ENCODE measurements at places on chromosomes 3 and 15. TPM values are rescaled to one million over a fixed set of nuclear protein-coding genes. Genes with fewer than 3 reads are reported as not detected.

DNA sequence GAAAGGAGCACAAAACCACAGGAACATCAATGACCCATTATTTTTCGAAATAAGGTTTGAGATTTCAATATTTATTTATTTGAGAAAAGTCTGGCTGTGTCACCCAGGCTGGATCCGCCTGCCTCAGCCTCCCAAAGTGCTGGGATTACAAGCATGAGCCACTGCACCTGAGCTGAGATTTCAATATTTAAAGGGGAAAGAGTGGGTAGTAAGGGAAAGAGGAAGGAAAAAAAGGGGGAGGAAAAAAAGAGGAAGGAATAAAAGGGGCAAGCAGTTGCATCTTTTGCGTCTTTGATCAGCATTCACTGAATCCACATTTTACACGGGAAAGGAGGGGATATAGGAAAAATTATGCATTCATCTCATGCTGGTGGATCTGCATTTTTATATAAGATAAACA is 47.4 kb downstream of the ERICH6 start:
- DNase-seq: no peak
- H3K27me3 ChIP-seq: no peaks in the 10 kb centered on the region
- no peak overlapping the region for H3K27ac ChIP-seq

DNA sequence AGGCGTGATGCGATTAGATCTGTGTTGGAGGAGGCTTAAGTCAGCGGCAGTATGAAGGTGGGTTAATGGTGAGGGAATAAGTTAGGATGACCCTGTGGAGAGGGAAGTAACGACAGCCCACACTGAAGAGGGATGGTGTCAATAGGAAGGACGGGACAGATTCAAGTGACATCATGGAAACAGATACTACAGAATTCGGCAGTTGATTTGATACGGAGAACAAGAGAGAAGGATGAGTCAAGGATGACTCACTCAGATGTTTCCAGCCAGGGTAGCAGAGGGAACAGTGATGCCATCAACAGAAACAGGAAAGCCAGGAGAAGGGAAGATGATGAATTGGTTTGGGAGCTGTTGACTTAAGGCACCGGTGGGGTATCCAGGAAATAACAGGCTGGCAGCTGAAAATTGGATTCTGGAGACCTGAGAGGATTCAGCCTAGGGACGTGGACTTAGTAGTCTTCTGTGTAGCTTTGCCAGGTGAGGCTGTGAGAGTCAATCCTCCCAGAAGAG is 38.0 kb downstream of the SHC4 start:
- no peak overlapping the region for H3K27ac ChIP-seq
- no peaks in the 10 kb centered on the region for H3K4me1 ChIP-seq
- H3K36me3 ChIP-seq: no peaks in the 10 kb centered on the region

DNA sequence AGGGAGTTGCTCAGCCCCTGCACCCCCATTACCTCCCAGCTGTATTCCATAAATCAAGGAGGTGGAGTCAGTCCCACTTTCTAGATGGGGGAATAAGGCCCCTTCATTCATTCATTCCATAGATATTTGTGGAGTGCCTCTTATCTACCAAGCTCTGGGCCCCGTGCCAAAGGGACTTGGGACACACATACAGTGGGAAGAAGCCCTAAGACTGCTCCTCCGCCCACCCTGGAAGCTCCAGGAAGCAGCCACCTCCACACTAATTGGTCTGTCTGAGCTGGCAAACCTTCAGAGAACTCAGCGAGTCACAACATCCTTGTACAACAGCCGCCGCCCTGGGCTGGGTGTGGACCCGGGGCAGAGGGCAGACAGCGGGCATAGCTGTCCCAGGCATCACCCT is 6.4 kb downstream of the STRA6 start:
- no peak overlapping the region for H3K4me3 ChIP-seq
- no peaks in the 10 kb centered on the region for H3K27me3 ChIP-seq
- H3K36me3 ChIP-seq: no peaks in the 10 kb centered on the region
- peak; percentile 56 for DNase-seq
- no peak overlapping the region for H3K27ac ChIP-seq
- H3K4me1 ChIP-seq: peaks cover 10% of the 10 kb centered on the region

DNA sequence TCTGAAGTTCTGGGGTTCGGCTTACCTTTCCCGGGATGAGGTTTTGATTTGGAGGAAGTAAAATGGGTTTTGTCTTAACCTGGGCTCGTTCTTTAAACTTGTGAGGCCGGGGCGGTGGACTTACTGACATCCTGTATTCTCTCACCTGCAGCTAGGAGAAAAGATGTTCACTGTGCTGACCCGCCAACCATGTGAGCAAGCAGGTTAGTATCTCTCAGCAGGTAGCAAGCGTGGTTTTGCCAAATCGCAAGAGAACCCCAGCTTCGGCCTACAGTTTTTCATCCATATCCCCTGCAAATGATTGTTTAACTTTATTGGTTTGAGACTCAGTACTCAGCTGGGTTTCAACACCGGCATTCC is 891 bp downstream of the ENTPD3 start:
- no peaks in the 10 kb centered on the region for H3K27me3 ChIP-seq
- H3K4me3 ChIP-seq: no peak overlapping the region
- peak; percentile 24 for DNase-seq
- peaks cover 22% of the 10 kb centered on the region for H3K4me1 ChIP-seq
- no peaks in the 10 kb centered on the region for H3K36me3 ChIP-seq

GRCh38 chr3:129249284-129250065 is at the start of gene COPG1:
COPG1 (plus strand) TSS chr3:129249606; CDS start chr3:129249710, 104 bp downstream.
- no peaks in the 10 kb centered on the region for H3K27me3 ChIP-seq
- peak within 1 kb of the TSS; percentile 95 for H3K27ac ChIP-seq
- H3K4me1 ChIP-seq: peaks cover 39% of the 10 kb centered on the region

- no peak overlapping the region for H3K4me3 ChIP-seq
- H3K36me3 ChIP-seq: peaks cover 7% of the 10 kb centered on the region
- H3K27ac ChIP-seq: no peak overlapping the region
Measured at GRCh38 chr15:63065262-63066221, 23.0 kb downstream of the TPM1 start.

DNA sequence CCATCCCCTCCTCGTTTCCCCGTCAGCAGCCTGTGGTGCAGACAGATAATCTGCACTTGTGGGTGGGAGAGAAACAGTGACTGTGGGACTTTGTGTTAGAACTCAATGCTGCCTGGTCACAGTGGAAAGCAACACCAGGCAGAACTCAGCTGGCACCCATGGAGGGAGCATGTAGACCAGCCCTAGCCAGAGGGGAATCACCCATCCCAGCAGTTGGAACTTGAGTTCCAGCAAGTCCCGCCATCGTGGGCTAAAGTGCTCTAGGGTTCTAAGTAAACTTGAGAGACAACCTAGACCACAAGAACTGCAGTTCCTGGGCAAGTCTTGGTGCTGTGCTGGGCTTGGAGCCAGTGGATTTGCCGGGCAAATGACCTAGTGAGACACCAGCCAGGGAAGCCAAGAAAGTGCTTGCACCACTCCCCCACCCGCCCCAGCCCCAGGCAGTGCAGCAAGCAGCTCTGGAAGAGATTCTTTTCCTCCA is 24.4 kb downstream of the ISG20 start:
- H3K4me3 ChIP-seq: no peak overlapping the region
- no peaks in the 10 kb centered on the region for H3K36me3 ChIP-seq
- peak; percentile 67 for DNase-seq
- H3K4me1 ChIP-seq: peaks cover 36% of the 10 kb centered on the region
- no peaks in the 10 kb centered on the region for H3K27me3 ChIP-seq

GRCh38 chr3:49841126-49841696 is 15.2 kb downstream of the TRAIP start:
- H3K27ac ChIP-seq: no peak overlapping the region
- no peaks in the 10 kb centered on the region for H3K27me3 ChIP-seq
- no peaks in the 10 kb centered on the region for H3K36me3 ChIP-seq
- no peak overlapping the region for H3K4me3 ChIP-seq
- H3K4me1 ChIP-seq: peaks cover 13% of the 10 kb centered on the region
- no peak for DNase-seq

DNA sequence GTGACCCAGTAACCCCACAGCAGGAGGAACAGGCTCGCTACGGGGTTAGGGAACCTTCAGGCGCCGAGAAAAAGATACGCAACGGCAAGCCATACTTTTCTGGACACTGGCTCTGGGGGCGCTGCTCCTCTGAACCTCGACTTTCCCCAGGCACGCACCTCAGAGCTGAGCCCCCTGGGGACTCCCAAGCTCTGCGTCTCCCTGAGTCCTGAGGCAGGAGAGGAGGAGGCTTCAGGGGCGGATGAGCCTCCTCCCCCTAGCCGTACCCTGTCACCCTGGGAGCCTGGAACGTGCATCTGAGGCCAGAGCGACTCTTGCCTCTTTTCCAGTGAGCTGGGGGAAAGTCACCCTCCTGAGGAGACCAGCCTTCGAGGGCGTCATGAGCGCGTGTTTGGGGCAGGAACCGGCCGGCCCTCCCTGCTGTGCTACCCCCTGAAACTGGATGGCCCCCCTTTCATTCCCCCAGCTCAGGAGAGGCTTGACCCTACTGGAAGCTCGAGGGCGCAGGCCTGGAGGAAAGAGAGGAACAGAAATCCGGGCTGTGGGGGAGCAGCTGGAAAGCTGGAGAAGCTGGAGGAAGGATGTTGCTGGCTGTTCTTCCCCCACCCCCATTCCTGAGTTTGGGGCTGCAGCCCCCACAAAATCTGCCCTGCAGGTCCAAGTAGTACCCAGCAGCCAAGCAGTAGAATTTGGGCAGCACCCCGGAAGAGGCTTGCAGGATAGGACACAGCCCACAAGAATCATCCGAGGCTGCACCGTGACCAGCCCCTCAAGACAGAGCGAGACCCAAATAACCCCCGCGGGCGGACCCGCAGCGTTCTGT is 25.1 kb upstream of the POLG start:
- H3K4me3 ChIP-seq: no peak overlapping the region
- H3K27ac ChIP-seq: no peak overlapping the region
- peaks cover 36% of the 10 kb centered on the region for H3K4me1 ChIP-seq
- H3K36me3 ChIP-seq: no peaks in the 10 kb centered on the region
- no peak for DNase-seq
- H3K27me3 ChIP-seq: peaks cover 33% of the 10 kb centered on the region

DNA sequence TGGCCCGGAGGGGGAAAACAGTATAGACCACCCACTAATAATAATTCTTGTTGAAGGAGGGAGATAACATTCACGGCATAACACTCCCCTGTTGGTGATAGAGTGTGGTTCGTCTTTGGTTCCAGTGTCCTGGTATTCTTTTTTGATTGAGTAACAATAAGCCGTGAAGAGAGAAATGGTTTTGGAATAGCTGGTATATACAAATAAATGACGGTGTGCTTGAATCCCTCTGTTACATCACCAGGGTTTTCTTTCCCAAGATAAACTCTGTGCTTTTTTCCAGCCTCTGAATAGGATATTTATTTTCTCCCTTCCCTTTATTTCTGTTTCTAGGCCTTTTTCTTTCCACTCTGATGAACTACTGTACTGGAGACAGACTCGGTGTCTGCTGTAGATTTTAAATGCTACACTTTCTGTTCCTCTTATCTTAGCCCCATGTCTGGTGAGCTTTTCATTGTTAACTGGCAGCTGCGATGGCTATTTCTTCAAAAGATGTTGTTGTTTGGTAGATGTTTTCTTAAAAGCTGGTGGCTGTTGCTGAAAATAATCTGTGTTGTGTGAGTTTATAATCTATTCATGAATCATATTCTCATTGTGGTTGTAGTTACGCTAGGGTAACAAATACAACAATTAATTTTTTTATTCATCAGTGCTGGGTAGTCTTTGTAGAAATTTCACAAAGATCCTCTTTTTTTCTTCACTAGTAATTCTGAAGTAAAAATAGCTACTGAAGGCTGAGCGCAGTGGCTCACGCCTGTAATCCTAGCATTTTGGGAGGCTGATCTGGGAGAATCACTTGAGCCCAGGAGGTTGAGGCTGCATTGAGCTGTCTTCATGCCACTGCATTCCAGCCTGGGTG is 15.5 kb upstream of the SCAANT1 start:
- no peak for DNase-seq
- no peak overlapping the region for H3K4me3 ChIP-seq
- H3K27me3 ChIP-seq: no peaks in the 10 kb centered on the region
- no peak overlapping the region for H3K27ac ChIP-seq

- H3K4me1 ChIP-seq: peaks cover 22% of the 10 kb centered on the region
- no peak overlapping the region for H3K27ac ChIP-seq
- peaks cover 13% of the 10 kb centered on the region for H3K27me3 ChIP-seq
- no peak for DNase-seq
- no peaks in the 10 kb centered on the region for H3K36me3 ChIP-seq
Measured at GRCh38 chr15:80777826-80778620, 1.1 kb upstream of the CEMIP start.

- no peaks in the 10 kb centered on the region for H3K36me3 ChIP-seq
- no peak for DNase-seq
- no peak overlapping the region for H3K4me3 ChIP-seq
- H3K4me1 ChIP-seq: no peaks in the 10 kb centered on the region
Measured at GRCh38 chr15:75786575-75786947, 56.7 kb upstream of the UBE2Q2 start.

GRCh38 chr15:28099555-28100140 is 533 bp upstream of the OCA2 start:
- H3K4me1 ChIP-seq: peaks cover 40% of the 10 kb centered on the region
- H3K4me3 ChIP-seq: no peak overlapping the region
- DNase-seq: no peak

- H3K36me3 ChIP-seq: no peaks in the 10 kb centered on the region
- no peaks in the 10 kb centered on the region for H3K27me3 ChIP-seq
- H3K4me3 ChIP-seq: no peak overlapping the region
- DNase-seq: no peak
- H3K27ac ChIP-seq: no peak overlapping the region
- H3K4me1 ChIP-seq: no peaks in the 10 kb centered on the region
Measured at GRCh38 chr3:111473550-111473949, 68.4 kb upstream of the CD96 start.

DNA sequence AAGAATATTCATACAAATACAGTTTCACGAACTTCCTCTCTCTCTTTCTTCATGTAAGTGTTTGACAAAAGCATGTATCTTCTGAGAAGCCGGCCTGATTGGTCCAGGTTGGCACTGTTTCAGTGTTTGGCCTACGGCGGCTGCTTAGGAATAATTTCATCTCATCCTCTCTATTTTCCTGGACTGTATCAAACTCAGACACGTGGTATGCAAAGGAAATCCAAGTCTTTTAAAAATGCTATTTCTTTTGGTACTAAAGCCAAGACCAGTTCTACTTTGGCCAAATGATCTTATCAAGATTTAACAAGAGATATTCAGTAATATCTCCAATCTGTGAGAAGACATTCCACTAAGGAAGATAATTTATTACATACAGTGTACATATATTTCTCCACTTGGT is 152.8 kb downstream of the TIGIT start:
- no peaks in the 10 kb centered on the region for H3K27me3 ChIP-seq
- no peaks in the 10 kb centered on the region for H3K36me3 ChIP-seq
- DNase-seq: no peak
- peaks cover 35% of the 10 kb centered on the region for H3K4me1 ChIP-seq
- H3K27ac ChIP-seq: no peak overlapping the region

GRCh38 chr3:150319900-150320299 is 88.2 kb upstream of the TSC22D2 start:
- H3K27me3 ChIP-seq: no peaks in the 10 kb centered on the region
- no peak overlapping the region for H3K27ac ChIP-seq
- DNase-seq: no peak
- H3K4me1 ChIP-seq: peaks cover 4% of the 10 kb centered on the region
- H3K36me3 ChIP-seq: no peaks in the 10 kb centered on the region

- H3K27ac ChIP-seq: no peak overlapping the region
- no peaks in the 10 kb centered on the region for H3K27me3 ChIP-seq
- DNase-seq: no peak
- H3K4me3 ChIP-seq: no peak overlapping the region
Measured at GRCh38 chr15:77624868-77625267, 7.8 kb downstream of the LINGO1 start.

Gene TERC
- 17.8 TPM for total RNA-seq

Gene RTP3
- total RNA-seq: not detected

Gene C2CD4B
- total RNA-seq: 142 TPM

Gene THAP10
- total RNA-seq: 3.0 TPM

Gene REC114
- total RNA-seq: not detected

Gene EPHA6
- 2.0 TPM for total RNA-seq

Gene ADAMTSL3
- 10.2 TPM for total RNA-seq

Gene PLA2G4E
- not detected for total RNA-seq

Gene HES1
- total RNA-seq: 28.5 TPM
